ENCODE measurements at places on chromosomes 12 and 14.
A peak's percentile ranks its signal among the peaks of the same experiment; 100 is the strongest.

GRCh38 chr12:118299791-118300460 lies 72.8 kb downstream of the TAOK3 start:
- H3K36me3 ChIP-seq = peaks cover 1% of the 10 kb centered on the region
- H3K4me1 ChIP-seq = peaks cover 47% of the 10 kb centered on the region
- no peaks in the 10 kb centered on the region for H3K27me3 ChIP-seq
- DNase-seq = no peak

DNA sequence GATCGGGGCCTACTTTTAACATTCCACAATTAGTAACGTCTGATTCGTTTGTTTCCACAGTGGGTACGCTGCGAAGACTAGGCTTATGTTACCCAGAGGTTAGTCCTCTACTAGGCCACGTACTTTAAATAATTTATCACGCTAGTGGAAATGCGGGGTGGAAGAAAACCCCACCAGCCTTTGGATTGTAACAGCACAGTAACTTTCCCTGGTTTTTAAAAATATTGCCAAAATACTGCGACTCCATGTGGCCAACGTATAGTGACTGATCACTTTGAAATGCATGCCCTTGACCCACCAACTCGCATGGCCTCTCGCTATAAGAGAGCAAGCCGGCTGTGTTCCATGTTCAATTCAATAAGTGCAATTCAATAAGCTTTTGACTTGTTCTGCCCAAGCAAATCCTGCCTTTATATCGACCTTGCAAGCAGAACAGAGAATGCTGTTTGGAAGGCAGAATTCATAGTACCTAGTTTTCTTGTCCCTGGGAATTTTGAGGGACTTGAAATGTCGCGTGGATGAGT lies 882 bp upstream of the GTF2A1 start:
- H3K4me1 ChIP-seq = peaks cover 13% of the 10 kb centered on the region
- no peak for DNase-seq
- peak overlapping the region; percentile 98 for H3K27ac ChIP-seq

DNA sequence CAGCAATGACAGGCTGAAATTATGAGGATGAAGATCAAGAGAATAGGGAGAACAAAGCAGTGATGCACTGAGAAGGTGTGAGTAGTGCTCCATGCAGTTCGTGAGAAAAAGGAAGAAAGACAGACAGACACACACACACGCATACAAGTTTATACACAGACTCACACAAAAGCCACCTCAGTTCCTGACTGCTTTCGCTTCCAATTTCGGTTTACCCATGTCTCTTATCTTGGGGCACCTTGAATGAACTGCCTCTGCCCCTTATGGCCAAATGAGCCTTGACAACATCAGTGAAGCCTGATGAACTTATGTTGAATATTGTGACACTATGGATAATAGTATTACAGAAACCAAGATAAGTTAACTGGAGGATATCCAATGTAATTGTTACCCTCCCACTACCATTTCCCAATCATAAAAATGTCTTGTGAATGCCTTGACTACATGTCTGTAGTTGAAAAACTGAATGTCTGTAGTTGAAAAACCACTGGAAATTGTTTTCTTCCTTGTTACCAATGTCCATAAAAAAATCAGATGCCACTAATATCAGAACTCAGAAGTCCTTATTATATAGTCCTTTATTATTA lies 380.4 kb upstream of the DDHD1 start:
- H3K27ac ChIP-seq = no peak overlapping the region
- H3K4me1 ChIP-seq = no peaks in the 10 kb centered on the region
- H3K4me3 ChIP-seq = no peak overlapping the region
- H3K27me3 ChIP-seq = no peaks in the 10 kb centered on the region
- DNase-seq = no peak
- no peaks in the 10 kb centered on the region for H3K36me3 ChIP-seq

DNA sequence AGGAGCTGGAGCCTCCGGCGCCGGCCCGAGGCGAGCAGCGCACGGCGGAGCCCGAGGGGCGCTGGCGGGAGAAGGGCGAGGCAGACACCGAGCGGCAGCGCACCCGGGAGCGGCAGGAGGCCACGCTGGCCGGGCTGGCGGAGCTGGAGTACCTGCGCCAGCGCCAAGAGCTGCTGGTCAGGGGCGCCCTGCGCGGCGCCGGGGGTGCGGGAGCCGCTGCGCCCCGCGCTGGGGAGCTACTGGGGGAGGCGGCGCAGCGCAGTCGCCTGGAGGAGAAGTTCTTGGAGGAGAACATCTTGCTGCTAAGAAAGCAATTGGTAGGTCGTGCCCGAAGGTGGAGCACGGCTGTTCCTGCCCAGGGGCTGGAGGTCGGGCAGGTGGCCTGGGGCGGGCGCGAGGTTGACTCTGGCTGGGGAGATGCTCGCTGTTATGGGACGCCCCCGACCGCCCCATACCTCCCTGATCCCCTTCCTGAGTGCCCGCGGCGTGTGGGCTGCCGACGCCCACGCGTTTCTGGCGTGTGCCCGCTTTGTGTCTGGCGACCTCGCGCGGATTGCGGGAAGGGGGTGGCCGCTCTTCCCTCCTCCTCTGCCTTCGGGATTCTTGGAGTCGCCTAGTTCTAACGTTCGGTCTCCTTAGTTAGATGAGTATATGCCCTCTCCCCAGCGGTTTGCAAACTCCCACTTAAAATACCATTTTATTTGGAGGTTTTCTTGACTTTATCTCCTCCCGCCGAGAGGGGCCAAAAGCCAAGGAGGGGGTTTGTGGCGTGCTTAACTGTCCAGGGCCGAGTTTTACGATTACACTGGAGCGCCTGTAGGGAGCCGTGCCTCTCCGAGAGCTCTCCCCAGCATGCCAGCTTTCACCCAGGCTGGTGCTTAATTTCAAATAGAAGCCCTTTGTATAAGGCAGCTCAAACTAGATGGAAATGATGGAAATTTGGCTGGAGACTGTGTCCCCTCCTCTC lies 752 bp downstream of the DACT1 start:
- no peak overlapping the region for H3K27ac ChIP-seq
- peak overlapping the region; percentile 66 for H3K4me3 ChIP-seq
- H3K4me1 ChIP-seq = peaks cover 9% of the 10 kb centered on the region
- DNase-seq = no peak
- peaks cover 61% of the 10 kb centered on the region for H3K27me3 ChIP-seq
- H3K36me3 ChIP-seq = no peaks in the 10 kb centered on the region

- H3K27ac ChIP-seq = no peak overlapping the region
- peaks cover 58% of the 10 kb centered on the region for H3K27me3 ChIP-seq
- no peak for DNase-seq
- H3K4me3 ChIP-seq = peak overlapping the region; percentile 31
Measured at GRCh38 chr12:57235728-57236131, 6.2 kb downstream of the SHMT2 start.

- H3K36me3 ChIP-seq = no peaks in the 10 kb centered on the region
- H3K4me1 ChIP-seq = no peaks in the 10 kb centered on the region
- no peaks in the 10 kb centered on the region for H3K27me3 ChIP-seq
- DNase-seq = no peak
- no peak overlapping the region for H3K4me3 ChIP-seq
- no peak overlapping the region for H3K27ac ChIP-seq
Measured at GRCh38 chr14:31788340-31788739, 227.1 kb downstream of the NUBPL start.

GRCh38 chr14:96285667-96286066 lies 29.7 kb downstream of the BDKRB1 start:
- no peak overlapping the region for H3K27ac ChIP-seq
- no peak for DNase-seq
- no peak overlapping the region for H3K4me3 ChIP-seq
- H3K36me3 ChIP-seq = peaks cover 40% of the 10 kb centered on the region
- no peaks in the 10 kb centered on the region for H3K27me3 ChIP-seq

GRCh38 chr12:64407342-64408223 lies 3.4 kb downstream of the XPOT start:
- DNase-seq = no peak
- no peaks in the 10 kb centered on the region for H3K27me3 ChIP-seq
- H3K4me1 ChIP-seq = peaks cover 4% of the 10 kb centered on the region
- H3K27ac ChIP-seq = peak overlapping the region; percentile 29
- H3K36me3 ChIP-seq = peaks cover 38% of the 10 kb centered on the region

DNA sequence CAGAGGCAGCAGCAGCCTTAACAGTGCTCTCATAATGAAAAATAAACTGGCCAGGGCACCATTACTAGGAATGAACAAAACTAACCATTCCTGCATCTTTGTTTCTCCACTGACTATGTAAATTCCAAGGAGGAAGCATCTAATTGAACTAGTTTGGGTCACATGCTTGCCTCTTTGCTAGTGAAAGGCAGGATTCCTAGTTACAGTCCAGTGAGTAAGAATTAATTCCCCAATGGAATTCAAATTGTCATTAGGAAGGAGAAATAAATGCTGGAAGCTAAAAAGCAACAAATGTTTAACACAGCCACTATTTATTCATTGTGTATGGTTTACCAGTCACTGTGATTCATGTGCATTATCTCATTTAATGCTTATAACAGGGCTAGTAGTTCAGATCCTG lies 316.0 kb downstream of the CCDC91 start:
- no peak for DNase-seq
- H3K27ac ChIP-seq = no peak overlapping the region
- H3K4me1 ChIP-seq = no peaks in the 10 kb centered on the region

DNA sequence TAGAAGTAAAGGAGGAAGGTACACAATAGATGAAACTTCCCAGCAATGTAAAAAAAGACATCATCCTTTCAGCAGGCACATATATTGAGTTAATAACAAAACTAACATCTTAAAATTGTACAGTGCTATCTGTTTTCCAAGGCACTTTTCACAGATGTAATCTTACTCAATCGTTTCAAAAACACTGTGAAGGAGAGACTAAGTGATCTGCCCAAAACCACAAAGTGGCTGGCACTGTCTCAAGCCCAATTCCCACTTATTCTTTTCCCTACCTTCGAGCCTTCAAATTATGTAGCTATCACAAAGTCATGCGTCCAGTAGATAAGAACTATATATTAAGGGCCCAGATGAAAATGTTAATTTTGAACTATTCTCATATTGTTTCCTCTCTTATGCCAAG lies 193.6 kb upstream of the RASSF8 start:
- no peaks in the 10 kb centered on the region for H3K36me3 ChIP-seq
- DNase-seq = no peak
- no peak overlapping the region for H3K4me3 ChIP-seq
- no peak overlapping the region for H3K27ac ChIP-seq

- peak; percentile 93 for DNase-seq
- H3K4me3 ChIP-seq = peak overlapping the region; percentile 86
- H3K27ac ChIP-seq = peak overlapping the region; percentile 99
- H3K4me1 ChIP-seq = peaks cover 85% of the 10 kb centered on the region
- peaks cover 7% of the 10 kb centered on the region for H3K27me3 ChIP-seq
Measured at GRCh38 chr14:22556990-22557623, 31.9 kb downstream of the DAD1 start.

DNA sequence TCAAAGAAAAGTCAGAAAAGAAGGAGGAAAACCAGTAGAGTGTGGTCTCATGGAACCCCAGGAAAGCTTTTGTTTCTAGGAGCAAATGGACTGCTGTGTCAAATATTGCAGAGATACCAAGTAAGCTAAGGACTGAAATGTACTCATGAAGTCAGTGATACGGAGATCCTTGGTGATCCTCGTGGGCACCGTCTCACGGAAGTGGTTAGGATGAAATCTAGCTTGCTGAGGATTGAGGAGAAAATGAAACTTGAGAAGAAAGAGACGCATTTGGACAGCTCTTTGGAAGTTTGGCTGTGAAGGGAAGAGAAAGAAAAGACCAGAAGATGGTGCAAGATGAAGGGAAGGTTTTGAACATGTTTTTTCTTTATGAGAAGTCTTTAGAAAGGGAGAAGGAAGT lies 104.0 kb upstream of the CCND2 start:
- no peaks in the 10 kb centered on the region for H3K36me3 ChIP-seq
- no peak for DNase-seq
- H3K27me3 ChIP-seq = no peaks in the 10 kb centered on the region
- no peak overlapping the region for H3K4me3 ChIP-seq
- peak overlapping the region; percentile 5 for H3K27ac ChIP-seq
- H3K4me1 ChIP-seq = peaks cover 8% of the 10 kb centered on the region

DNA sequence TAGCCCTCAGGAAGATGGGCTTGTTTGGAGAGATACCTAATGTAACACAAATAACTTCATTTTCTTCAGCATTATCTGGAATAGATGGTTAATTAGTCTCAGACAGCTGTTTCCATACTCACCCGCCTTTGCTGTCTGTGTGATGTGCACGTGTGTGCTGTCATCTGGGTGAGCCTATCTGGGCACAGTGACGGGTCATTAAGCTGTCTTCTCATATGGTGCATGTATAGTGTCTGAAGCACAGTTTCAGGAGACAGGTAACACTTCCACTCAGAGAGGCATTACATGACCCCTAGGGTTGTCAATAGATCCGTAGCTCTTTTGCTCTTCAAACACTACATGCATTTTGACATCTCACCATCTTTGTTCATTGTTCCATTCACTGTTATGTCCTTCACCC lies 493.3 kb downstream of the APAF1 start:
- DNase-seq = no peak
- no peaks in the 10 kb centered on the region for H3K27me3 ChIP-seq
- H3K4me3 ChIP-seq = no peak overlapping the region

All from effector memory CD8-positive, alpha-beta T cell (primary cell).